IPS DF 6.9 (cell line): ENCODE measurements at places on chromosomes 3 and 15.

DNA sequence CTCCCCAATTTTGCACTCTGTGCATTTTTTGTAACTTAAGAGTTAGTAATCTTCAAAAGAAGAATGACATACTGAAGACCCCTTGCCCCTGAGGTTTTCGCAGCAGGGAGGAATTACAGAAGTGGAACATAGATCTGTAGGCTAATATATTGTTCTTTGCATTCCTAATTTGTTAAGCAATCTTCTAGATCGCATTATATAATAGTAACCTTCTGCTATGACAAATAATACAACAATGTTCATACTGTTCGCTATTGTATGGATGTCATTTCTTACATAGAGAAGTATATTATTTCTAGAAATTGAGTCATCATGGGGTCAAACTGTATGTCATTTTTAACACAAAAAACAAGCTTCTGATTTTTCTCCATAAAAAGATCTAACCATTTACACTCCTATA is 95.8 kb upstream of the TGFBR2 start:
- DNase-seq = no peak
- H3K27ac ChIP-seq = no peak overlapping the region
- H3K4me3 ChIP-seq = no peak overlapping the region
- H3K4me1 ChIP-seq = no peaks in the 10 kb centered on the region

DNA sequence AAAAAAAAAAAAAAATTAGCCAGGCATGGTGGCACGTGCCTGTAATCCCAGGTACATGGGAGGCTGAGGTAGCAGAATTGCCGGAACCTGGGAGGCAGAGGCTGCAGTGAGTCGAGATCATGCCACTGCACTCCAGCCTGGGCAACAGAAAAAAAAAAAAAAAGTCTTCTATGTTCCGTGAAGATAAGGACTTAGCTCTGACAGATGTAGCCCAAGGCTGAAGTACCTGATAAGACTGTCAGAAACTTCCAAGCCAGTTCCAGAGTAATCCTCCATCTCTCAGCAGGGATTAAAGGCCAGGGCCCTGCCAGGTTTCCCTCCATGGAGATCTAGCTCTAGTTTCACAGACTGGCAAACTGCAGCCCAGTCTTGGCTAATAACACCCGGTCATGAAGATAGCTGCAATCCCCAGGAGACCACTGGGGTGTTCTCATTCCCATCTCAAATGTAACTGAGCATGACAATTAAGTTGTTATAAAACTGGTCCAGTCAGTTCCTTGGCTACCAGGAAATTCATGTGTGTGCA is 8.5 kb downstream of the CDCP1 start:
- H3K36me3 ChIP-seq = no peaks in the 10 kb centered on the region
- no peak overlapping the region for H3K4me3 ChIP-seq
- no peaks in the 10 kb centered on the region for H3K27me3 ChIP-seq
- DNase-seq = no peak
- no peak overlapping the region for H3K27ac ChIP-seq
- H3K4me1 ChIP-seq = 0 out of 2 replicates have a peak, but pooled peaks cover 3% of the 10 kb centered on the region

DNA sequence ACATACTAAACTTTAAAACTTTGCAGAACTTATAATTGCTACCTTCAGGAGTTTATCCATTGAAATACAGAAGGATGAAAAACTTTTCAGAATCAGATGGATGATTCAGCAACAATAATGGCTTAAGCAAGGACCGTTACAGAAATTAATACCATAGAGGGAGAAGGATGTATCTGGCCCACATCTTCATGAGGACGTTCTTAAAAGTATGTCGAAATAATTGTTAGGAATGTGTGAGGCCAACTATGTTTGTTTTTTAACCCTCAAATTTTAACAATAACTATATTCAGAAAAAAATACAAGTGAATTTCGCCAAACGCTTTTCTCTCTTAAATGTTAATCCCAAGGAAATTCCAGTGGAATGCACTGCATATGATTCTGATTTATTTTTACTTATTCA is 105.2 kb upstream of the EPHA3 start:
- no peak overlapping the region for H3K27ac ChIP-seq
- H3K27me3 ChIP-seq = no peaks in the 10 kb centered on the region
- H3K4me1 ChIP-seq = no peaks in the 10 kb centered on the region
- no peak overlapping the region for H3K4me3 ChIP-seq

- DNase-seq = no peak
- no peaks in the 10 kb centered on the region for H3K36me3 ChIP-seq
- no peaks in the 10 kb centered on the region for H3K27me3 ChIP-seq
- H3K4me1 ChIP-seq = no peaks in the 10 kb centered on the region
- no peak overlapping the region for H3K4me3 ChIP-seq
- no peak overlapping the region for H3K27ac ChIP-seq
These were observed 23.5 kb upstream of the TRPM1 start for GRCh38 chr15:31125061-31125460.

DNA sequence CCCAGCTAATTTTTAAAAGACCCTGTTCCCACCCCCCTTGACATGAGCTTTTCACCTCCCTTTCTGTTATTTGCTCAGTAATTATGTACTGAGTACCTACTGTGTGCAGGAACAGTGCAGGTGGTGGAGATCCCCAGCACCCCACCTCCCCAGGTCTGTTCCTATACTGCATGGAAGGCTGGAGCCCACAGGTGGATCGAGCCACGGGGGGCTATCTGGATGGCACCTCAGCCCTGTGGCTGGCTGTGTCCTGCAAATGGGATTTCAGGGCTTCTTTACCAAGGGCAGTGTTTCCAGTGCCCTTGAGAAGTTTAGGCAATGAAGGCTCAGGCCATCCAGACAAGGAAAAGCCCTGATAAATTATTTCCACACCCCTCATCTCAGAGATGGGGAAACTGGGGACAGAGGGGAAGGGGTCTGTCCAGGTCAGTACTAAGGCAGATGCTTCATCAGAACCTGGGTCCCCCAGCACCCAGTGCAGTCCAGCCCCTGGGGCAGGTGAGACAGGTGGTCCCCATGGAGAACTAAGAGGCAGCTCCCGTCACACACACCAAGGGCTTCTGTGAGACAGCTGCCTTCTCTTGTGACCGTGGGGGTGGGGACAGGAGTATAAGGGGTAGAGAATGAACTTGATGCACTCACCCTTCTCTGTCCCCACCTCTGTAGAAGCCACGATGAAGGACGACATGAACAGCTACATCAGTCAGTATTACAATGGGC is 109.6 kb downstream of the ETFA start:
- H3K36me3 ChIP-seq = no peaks in the 10 kb centered on the region
- H3K4me1 ChIP-seq = no peaks in the 10 kb centered on the region
- no peak overlapping the region for H3K27ac ChIP-seq
- no peak for DNase-seq
- no peaks in the 10 kb centered on the region for H3K27me3 ChIP-seq
- H3K4me3 ChIP-seq = no peak overlapping the region

GRCh38 chr15:65630760-65631159 is 9.0 kb downstream of the SLC24A1 start:
- H3K4me3 ChIP-seq = no peak overlapping the region
- H3K4me1 ChIP-seq = no peaks in the 10 kb centered on the region
- no peak overlapping the region for H3K27ac ChIP-seq
- H3K27me3 ChIP-seq = no peaks in the 10 kb centered on the region

GRCh38 chr3:116188231-116188785 is 257.0 kb downstream of the LSAMP start:
- H3K27ac ChIP-seq = no peak overlapping the region
- no peak for DNase-seq
- no peaks in the 10 kb centered on the region for H3K27me3 ChIP-seq

DNA sequence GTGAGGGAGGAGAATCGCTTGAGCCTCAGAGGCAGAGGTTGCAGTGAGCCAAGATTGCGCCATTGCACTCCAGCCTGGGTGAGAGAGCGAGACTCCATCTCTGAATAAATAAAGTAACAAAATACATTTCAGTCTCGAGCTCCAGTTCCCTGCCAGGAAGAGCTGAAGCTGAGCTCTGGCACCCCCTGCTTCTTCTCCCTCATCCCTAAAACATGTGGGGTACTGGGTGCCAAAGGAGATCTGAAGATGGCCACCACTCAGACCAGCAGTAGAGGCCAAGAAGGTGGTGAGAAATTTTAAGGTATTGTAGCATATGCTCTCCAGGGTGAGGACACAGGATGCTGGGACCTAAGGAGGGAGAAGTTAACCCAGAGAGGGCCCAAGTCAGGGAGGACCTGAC is 75.0 kb upstream of the CGNL1 start:
- no peaks in the 10 kb centered on the region for H3K36me3 ChIP-seq
- H3K27ac ChIP-seq = no peak overlapping the region
- H3K4me3 ChIP-seq = no peak overlapping the region

GRCh38 chr15:24971772-24972171 is 17.0 kb downstream of the SNRPN start:
- DNase-seq = no peak
- H3K4me1 ChIP-seq = no peaks in the 10 kb centered on the region

DNA sequence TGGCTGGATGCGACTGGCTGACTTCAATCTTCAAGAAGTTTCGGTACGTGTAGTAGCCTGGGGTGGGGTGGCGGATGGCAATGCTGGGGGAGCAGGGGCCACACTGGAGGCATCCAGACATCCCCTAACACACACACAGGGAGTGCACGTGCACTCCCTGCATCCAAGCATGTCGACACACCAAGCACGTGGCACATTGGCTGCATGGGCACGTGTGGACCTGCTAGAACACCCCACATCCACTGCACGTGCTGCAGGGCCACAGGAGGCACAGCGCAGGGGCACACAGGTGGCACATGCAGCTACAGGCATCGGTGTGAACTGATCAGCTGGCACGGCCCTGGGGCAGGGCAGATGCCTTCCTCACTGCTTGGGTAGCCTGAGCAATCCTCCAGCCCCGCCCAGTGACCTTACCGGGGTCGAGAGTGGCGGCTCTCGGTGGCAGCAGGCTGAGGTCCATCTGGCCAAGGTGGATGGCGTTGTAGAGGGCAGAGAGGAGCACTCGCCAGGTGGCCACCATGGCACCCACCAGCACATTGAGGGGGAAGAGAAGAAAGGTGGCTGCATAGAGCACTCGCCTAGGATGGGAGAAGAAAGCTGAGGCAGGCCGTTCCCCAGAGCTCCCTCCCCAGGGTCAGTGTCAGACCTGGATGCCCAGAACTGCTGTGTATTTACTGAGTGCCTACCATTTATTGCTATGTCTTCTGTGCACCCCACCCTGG is 7.5 kb downstream of the ISLR start:
- peaks cover 6% of the 10 kb centered on the region; the same call in 1 of the 2 replicates for H3K36me3 ChIP-seq
- H3K27me3 ChIP-seq = no peaks in the 10 kb centered on the region
- H3K4me3 ChIP-seq = no peak overlapping the region
- no peaks in the 10 kb centered on the region for H3K4me1 ChIP-seq
- no peak for DNase-seq

DNA sequence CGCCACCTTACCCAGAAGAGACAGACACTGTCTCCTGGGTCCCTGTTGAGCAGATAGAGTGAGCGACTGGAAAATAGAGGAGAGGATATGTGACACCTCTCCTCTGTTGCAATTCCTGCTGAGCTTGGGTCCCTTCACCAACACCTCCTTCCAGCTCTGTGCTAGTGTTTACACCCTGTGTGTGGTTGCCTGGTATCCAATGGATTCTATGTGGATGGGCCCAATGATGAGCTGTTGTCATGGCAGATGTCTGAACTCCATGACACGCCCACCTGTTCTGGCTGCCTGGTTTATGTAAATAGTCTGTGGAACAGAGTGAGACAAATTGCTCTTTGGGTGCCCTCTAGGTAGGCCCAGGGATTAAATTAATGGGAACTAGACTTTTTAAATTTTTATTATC is 23.7 kb downstream of the RBM5 start:
- H3K27me3 ChIP-seq = no peaks in the 10 kb centered on the region
- H3K36me3 ChIP-seq = peaks cover 43% of the 10 kb centered on the region
- no peak overlapping the region for H3K27ac ChIP-seq
- no peaks in the 10 kb centered on the region for H3K4me1 ChIP-seq
- H3K4me3 ChIP-seq = no peak overlapping the region
- DNase-seq = no peak

DNA sequence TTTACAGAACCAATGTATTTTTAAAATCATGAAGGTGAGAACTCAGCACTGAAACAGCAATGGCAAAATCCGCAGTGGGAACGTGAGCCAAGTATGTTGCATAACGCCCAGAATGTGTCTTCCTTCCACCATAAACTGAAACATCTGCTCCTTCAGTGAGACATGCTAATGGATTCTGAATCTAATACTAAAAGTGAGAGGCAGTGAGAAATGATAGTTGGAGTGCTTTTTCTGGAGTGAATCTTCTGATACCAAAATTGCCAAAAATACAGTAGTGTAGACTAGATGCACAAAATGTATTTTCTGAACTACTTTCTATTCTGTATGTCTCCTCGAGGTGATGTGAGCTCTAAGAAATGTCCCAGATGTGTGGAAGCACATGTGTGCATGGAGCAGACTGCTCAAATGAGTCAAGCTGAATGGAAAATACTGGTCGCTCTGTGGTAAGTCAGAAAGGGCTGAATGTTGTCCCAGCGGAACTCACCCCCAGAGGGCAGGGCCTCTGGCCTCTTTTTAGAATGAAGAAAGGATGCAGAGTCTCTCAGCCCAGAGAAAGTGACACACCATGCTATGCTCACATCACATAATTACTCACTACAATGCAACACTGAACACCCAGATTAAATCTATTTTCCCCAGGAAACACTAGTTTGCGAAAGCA is 73.0 kb downstream of the ATP10A start:
- no peaks in the 10 kb centered on the region for H3K36me3 ChIP-seq
- no peaks in the 10 kb centered on the region; the same call in 1 of the 2 replicates for H3K4me1 ChIP-seq
- H3K27me3 ChIP-seq = no peaks in the 10 kb centered on the region
- DNase-seq = no peak

GRCh38 chr15:66655511-66655910 is 46.5 kb upstream of the SMAD6 start:
- no peak overlapping the region for H3K27ac ChIP-seq
- no peak for DNase-seq
- H3K27me3 ChIP-seq = no peaks in the 10 kb centered on the region
- H3K4me3 ChIP-seq = no peak overlapping the region

- no peak overlapping the region for H3K4me3 ChIP-seq
- no peak overlapping the region for H3K27ac ChIP-seq
- DNase-seq = no peak
- H3K36me3 ChIP-seq = no peaks in the 10 kb centered on the region
These were observed 483.7 kb upstream of the SGO1 start for GRCh38 chr3:20669675-20670074.

DNA sequence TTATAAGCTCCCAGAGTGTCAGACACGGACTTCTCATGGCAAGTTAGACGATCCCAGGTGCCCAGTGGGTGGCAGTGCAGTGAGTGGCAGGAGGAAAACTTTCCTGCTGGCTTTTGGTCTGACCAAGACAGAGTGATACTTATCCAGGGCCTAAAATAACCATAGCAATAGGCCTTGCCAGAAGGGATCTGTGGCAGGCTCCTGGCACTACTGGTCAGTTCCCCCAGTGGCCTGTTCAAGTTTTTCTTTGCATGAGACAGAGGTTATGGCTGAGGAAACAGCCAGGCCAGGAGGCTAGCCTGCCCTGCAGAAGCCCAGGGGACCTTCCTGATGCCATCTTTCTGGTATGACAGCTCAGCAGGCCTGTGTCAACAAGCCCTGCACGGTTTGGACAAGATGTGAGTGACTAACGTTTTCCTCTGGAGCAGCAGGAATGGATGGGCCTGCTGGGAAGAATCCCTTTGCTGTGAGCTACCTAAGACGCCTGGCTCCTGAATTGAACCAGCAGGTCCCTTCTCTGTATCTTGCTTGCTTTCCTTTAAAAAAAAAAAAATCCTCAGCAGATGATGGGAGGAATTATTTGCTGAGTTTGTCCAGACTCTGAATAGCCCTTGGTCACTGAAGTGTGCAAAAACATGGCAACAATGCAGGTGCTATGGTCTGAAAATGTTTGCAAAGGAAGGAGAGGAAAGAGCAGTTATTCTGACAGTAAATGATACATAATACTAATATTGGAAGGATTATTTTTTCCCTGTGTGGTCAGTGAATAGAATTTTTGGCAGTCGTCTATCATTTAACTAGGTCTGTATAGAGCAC is 18.0 kb downstream of the SCG5 start:
- H3K4me3 ChIP-seq = no peak overlapping the region
- H3K36me3 ChIP-seq = no peaks in the 10 kb centered on the region
- H3K27me3 ChIP-seq = no peaks in the 10 kb centered on the region; the same call in 1 of the 2 replicates
- no peak for DNase-seq
